ENCODE measurements at places on chromosomes 16 and 17.

GRCh38 chr17:46191322-46192188 lies 1.7 kb downstream of the KANSL1 start:
- peak; percentile 48 for DNase-seq

- no peak for DNase-seq
Observed at GRCh38 chr16:19486750-19487325, 35.1 kb downstream of the GDE1 start.

- DNase-seq = peak; percentile 54
Observed at GRCh38 chr17:68346448-68346847, 55.2 kb downstream of the ARSG start.

DNA sequence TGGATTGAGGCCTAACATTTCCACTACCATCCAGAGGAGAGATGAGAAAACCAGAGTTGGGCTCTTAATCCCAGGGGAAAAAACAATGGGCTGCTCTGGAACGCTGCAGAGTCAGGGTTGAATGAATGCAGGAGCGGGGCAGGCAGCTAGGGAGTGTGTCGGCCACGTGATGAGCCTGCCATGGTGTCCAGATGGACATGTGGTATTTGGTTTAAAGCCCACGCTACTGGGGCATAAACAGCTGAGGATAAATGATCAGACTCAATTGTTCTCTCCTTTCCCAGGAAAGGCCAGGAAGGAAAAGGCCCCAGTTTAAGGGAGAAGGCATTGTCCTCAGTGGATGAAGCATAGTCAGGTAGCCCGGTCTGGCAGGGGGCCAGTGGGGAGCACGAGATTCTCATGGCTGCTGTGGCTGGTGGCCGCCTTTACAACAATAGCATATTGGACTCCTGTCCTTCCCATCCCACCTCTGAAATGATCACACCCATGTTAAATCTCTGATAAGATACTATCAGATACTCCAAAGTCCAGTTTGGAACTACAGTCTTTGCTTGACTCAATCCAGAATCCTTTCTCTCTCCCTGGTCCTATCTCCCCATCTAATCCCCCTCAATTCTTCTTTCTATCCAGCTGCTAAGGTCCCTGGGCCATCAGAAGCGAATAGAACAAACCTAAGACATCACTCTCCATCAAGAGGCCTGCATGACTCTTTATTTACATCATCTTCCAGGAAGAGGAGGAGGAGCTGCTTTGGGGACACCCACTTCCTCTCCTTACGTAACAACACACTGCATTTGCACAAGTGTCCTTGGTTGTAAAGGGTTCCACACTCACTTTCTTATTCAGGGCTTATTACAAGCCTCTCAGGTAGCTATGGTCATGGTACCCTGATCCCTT lies 20.4 kb downstream of the CA4 start:
- peak; percentile 89 for DNase-seq

DNA sequence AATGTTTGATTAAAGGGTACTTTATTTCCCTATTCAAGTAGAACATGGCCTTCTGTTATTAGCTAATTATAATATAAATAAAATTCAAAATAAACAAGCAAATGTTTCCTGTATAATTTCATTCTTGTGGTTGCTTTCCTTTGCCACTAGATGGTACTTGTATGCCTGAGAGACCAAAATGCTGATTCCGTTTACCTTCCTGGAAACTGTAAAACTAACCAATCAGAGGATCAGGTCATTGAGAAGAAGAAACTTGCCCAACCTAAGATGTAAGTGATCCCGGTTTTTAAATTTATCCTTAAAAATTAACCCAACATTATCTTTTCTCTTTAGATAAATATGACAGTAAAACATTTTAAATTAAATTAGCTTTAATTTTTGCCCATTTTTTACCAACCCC lies 8.1 kb upstream of the ABCA5 start:
- no peak for DNase-seq

- no peak for DNase-seq
Observed at GRCh38 chr17:59669411-59669810, 37.8 kb downstream of the PTRH2 start.

DNA sequence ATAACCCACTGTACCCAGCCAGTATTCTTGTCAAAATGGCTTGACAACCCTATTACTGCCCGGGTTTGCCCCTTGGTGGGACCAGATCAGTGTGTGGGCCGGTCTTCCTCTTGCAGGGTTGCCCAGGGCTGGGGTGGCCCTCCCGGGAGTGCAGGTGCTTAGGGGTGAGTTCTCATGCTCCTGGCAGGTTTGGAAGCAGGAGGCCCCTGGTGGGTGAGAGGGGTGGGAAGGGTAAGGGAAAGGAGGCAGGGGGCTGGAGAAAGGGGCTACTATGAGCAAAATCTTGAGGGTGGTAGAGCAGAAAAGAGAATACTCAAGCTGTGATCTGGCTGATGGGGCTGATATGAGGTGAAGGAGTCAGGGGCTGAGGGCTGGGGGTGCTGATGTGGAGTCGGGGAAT lies 6.5 kb downstream of the CD300A start:
- DNase-seq = no peak

DNA sequence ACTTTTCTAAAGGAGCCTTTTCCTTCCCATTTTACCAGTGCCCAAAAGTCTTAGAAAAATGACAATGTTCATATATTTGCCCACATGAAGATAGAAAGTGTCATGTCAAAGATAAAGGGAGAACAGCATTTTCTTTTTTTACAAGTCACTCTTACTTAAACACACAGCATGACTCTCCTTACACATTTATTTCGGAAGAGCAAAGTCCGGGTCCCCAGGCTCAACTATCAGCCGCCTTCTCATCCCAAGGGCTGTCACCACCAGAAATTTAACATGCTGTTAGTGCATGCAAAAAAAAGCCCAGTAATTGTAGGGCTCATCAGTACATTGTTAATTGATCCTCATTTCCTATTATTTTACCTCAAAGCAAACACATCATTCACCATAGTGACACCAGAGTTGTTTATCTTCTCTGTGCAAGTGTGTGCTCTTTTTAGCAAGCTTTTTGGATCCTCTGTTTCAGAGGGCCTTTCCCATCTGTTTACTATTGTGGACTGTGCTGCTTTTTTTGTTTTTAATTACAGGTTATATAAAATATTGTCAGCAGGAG lies 560.3 kb downstream of the WWOX start:
- no peak for DNase-seq

DNA sequence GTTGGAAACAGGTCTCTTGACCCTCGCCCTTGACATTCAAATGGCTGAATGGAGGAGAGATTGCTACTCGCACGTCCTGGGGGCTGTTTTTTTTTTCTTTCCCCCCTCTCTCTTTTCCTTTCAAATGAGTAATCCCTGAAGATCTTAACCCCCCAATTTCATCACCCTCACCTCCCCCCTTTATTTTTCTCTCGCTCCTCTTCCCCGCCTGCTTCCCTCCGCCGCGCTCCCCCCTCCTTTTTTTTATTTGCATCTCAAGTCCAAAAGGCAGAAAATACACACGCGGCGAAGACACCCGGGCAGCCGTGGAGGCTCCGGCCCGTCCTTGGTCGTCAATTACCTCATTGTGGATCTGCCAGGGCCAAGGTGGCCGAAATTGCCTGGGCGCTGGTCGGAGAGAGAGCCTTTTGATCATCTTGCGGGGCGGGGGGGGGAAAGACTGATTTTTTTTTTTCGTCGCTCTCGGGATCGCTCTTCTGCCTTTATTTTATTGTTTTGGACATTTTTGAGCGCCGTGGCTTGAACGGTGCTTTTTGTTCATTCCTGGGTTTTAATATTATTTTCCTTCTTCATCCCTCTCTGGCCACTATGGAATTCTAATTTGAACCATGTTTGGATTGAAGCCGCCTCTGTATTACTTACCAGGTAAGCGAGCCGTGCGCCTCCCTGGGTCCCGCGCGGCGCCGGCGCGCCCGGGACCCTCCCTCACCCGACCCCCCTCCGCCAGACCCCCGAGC lies 57.2 kb upstream of the GSE1 start:
- DNase-seq = peak; percentile 76

DNA sequence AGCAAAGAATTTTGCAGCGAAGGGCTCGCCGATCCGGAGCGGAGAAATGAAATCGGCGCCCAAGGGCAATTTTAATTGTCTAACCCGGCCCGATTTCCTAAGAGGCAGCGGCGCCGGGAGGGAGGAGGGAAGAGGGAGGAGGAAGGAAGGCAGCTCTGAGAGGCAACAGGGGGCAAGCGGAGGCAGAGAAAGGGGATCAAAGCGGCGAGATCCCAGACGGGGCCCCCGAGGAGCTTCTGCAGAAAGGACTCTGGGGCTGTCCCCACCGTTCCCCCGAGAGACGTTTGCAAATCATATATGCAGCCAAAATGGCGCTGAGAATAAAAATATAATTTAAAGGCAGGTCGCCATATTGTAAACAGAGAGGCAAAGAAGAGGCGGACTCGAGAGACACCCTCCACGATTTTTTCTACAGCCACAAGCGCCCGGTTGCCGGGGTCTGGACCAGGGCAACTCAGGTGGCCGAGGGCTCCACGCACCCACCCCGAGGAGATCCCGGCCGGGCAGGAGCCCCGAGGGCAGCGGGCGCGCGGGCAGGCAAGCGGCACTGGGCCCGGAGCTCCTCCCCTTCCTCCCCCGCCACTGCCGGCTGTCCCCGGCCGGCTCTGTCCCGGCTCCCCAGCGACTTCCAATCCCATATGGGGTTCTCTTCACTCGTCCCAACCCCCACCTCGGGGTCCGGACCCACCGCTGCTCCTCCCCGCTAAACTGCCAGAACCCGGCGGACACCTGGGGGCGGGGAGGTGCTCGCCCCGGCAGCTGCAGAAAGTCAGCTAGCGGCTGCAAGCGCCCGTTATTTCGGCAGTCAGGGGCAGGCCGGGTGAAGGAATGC lies 1.9 kb downstream of the PHF12 start:
- peak; percentile 62 for DNase-seq

DNA sequence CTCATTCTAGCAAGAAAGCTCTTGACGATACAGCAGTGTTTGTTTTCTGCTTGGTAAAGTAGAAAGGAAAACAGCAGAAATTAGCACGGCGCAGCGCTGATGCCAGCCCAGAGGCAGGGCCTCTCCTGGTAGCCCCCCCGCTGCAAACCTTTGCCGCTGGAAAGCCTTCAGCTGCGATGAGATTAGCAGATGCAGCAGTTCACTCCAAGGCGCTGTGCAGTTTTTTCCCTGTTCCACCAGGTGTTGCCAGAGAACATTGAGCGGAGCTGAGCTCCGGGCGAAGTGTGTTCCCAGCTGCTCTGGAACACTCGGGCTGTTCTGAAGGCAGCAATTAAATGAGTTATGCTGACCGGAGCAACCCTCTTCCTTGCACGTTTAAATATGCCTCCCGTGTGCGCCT lies 72.5 kb downstream of the RBFOX1 start:
- peak; percentile 5 for DNase-seq

GRCh38 chr17:82000803-82001570 lies 21.7 kb downstream of the CENPX start:
- DNase-seq = no peak

- DNase-seq = peak; percentile 35
Observed at GRCh38 chr16:50644729-50645128, 36.4 kb downstream of the SNX20 start.

GRCh38 chr16:2076072-2076865 lies 28.5 kb downstream of the TSC2 start:
- no peak for DNase-seq

- DNase-seq = no peak
Observed at GRCh38 chr16:87552772-87553573, 49.3 kb upstream of the JPH3 start.

GRCh38 chr17:76554131-76554530 lies 14.3 kb downstream of the PRCD start:
- no peak for DNase-seq

- no peak for DNase-seq
Observed at GRCh38 chr16:77223184-77223583, 24.0 kb downstream of the SYCE1L start.

DNA sequence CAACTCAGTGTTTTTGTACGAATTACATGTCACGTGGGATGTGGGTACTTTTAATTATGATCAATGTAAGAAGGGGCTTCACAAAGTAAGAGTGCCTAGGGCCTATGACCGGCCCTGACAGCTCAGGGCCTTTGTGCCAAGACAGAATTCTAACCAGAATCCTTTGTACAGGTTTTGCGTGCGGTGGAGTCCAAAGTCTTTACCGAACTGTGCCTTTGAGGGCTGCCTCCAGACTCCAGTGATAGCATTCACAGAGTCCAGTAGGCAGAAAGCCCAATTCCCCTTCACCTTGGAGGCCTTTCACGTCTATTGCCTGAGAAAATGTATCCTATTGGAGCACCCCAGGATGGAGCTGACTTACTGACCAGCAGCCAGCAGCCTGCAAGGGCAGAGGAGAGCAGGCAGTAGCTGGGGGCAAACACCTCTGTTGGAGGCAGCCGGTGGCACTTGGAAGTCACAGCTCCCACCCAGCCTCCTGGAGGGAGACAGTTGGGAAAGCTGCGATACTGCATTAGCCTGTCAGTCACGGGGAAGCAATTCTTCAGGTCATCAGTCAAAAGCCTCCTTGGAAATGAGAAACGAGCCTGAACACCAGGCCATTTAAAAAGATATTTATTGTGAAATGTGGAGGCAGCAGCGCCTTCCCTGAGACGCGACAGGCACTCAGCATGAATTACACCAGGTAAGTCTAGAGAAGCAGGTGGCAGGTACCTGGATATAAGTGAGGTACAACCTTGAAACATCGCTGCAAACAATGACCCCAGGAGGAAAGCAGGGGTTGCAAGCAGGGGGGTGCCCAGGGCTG lies 98.1 kb upstream of the CDYL2 start:
- DNase-seq = no peak

DNA sequence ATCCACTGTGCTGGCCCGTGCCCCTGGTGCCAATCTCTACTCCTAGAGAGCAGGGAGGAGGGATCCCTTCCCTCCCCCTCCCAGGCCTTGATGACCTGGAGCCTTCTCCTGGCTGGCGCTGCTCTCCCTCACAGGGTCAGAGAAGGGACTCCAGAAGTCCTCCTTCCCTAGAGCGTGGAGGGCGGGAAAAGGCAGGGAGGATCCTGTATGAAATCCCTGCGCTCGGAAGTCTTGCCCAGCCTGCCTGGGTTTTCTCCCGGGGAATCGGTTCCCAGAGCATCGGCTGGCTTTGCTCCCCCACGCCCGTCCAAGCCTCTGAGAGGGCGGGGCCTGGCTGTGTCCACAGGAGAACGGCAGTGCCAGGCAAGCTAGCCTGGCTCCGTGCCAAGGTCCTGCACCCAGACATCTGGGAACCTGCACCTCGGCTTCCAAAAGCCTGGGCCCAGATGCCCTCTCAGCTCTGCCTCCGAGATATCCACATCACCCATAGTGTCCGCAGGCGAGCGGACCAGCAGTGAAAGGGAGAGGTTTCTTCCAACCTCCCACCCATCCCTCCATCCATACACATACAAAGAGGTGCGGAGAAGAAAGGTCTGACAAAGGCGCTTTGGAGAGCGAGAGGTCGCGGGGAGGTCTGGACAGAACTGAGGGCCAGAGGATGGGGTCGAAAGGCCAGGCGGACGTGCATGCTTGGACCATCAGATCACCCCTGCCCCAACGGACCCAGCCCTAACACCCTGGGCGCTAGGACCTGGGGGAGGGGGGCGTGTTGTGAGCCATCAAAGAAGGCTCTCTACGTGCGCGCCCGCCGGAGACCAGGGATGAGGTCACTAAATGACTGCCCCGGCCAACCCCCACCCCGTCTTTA lies 1.1 kb downstream of the MPP2 start:
- DNase-seq = peak; percentile 68

- peak; percentile 66 for DNase-seq
Observed at GRCh38 chr17:68509141-68510057, 2.8 kb upstream of the PRKAR1A start.
